ENCODE measurements at places on chromosomes 6 and 20.

- no peak for DNase-seq
These were observed 13.8 kb downstream of the TOMM34 start for GRCh38 chr20:44946271-44946852.

DNA sequence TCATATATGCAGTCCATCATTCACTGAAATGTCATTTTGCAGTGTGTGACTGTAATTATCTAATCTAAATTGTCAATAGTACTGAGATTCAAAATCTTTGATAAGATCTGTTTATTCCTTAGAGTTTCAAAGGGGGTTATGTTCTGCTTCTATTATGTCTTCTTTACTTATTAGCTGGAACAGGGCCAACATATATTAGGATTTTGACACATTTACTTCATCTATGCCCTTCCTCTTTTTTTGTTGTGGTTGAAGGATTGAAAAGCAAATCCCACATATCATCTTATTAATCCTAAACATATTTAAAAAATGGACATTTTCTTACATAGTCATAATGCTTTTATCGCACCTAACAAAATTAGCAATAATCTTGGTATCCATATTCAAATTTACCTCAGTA lies 30.3 kb upstream of the MAS1 start:
- no peak for DNase-seq

- no peak for DNase-seq
These were observed 68.8 kb downstream of the PRL start for GRCh38 chr6:22227824-22228610.

DNA sequence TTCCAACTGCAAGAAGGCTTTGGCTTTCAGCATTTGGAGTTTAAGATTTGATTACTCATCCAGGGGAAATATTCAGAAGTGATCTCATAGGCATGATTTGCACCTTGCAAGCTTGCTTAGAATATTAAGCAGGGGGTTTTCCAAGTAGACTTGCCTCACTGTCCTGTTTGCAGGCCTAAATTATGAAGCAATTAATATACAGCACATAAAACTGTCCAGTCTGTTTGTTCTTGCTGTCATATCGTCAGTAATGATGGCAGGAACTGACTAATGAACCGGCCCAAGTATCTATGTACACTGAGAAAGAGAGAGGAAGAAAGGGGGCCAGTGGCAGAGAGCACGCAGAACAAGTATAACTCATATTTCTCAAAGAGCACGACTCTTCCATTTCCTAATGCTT lies 212.5 kb upstream of the SUPT3H start:
- no peak for DNase-seq

- DNase-seq = no peak
These were observed 21.8 kb downstream of the TGM2 start for GRCh38 chr20:38143238-38143645.

DNA sequence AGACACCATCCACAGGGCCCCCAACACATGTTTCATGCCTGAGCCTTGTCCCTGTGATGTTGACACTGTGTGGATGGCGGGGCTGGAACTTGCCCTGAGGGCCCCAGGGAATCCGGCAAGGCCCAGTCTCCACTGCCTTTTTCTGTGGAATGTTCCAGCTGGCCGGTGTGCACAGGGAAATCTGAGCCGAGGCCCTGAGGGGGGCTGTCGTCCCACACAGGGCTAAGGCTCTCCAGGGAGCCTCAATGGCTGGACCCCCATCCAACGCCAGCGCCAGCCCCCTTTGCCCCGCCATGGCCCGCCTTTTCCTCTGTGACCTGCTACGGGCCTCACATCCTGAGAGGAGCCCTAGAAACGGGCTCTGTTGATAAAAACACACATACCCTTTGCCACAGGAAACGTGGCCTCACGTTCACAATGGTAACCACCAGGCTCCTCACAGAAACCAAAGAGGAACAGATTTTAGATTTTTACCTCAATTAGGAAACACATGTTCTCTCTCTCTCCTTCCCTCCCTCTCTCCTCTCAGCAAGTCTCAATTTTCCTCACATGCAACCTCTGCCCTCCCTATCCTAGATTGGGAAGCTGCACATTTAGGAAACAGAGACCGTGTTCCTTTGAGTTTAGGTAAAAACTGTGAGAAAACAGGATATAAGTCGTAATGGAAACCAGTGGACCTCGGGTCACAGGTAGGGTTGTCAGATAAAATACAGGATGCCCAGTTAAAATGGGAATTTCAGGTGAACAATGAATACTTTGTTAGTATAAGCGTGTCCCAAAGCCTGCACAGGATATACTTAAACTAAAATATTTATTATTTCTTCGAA lies 13.7 kb upstream of the ZNF831 start:
- no peak for DNase-seq

All from H9 (cell line).